CD4-positive, alpha-beta T cell treated with Interleukin-17A for 1 hour (primary cell): ENCODE measurements at places on chromosomes 2 and 18.
A peak's percentile ranks its signal among the peaks of the same experiment; 100 is the strongest.

- no peak for DNase-seq
These were observed 101.5 kb upstream of the NEDD4L start for GRCh38 chr18:57942493-57942892.

DNA sequence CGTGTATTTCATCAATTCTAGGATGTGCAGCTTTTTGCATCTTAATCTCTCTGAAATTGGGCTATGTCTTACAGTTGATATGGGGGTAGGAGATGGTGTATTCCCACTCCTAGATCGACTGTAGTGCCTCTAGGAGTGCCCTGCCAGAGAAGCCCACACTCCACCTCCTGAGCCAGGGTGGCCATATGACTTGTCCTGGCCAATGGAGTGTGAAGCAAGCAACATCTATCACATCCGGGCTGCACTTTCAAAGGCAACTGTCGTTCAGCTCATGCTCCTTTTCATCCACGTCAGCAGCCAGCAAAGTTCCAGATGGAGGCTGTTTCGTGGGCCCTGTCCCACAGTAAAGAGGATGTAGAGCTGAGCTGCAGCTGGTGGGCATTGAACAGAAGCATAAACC is 149.4 kb upstream of the SLC1A4 start:
- no peak for DNase-seq

DNA sequence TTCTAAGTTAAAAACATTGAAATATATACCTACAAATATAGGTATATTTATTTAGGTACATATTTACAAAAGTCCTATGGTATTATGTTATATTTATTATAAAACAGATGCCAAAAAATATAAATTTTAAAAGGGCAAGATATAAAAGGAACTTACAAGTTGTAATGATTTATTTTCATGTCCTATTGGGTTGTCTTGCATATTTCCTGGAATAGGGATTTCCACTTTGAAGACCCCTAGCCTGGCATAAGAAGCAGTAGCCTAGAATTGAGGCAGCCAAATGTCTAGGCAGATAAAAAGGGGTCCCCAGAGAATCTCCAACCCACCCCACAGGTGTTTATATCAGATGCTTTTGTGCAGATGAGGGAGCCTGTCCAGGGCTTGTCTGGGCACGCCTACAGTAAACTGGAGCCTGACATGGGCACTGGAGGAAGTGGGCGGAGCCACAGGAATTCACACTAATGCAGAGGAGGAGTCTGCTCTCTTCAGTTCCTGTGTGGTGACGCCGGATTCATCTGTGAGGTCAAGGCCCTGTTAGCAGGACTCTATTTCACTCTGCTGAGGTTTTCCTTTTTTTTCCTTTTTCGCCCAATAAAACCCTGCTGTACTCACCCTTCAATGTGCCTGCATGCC is 1088.9 kb upstream of the PIK3C3 start:
- DNase-seq, result no peak

GRCh38 chr2:196420143-196420542 is 219.4 kb upstream of the CCDC150 start:
- no peak for DNase-seq

- DNase-seq, result no peak
These were observed 85.7 kb downstream of the SEMA4F start for GRCh38 chr2:74739733-74740241.

- no peak for DNase-seq
These were observed 75.9 kb upstream of the CAB39 start for GRCh38 chr2:230636684-230637271.

DNA sequence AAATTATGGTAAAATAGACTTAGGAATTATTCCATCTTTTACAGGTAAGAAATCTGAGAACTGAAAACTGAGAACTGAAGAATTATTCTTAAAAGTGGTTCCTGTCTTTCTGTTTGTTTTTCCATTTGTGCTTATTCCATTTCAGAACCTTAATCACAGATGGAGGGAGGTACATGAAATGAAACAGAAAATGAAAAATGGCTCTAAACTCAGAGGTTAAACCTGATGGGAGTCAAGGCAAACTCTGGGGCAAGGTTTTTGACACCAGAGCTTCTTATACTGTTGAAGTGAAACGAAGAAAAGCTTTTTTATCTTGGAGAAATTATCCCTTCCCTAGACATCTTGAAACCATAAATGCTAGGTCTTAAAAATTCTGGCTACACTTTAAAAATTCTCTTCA is 182.1 kb downstream of the ZNF804A start:
- no peak for DNase-seq

DNA sequence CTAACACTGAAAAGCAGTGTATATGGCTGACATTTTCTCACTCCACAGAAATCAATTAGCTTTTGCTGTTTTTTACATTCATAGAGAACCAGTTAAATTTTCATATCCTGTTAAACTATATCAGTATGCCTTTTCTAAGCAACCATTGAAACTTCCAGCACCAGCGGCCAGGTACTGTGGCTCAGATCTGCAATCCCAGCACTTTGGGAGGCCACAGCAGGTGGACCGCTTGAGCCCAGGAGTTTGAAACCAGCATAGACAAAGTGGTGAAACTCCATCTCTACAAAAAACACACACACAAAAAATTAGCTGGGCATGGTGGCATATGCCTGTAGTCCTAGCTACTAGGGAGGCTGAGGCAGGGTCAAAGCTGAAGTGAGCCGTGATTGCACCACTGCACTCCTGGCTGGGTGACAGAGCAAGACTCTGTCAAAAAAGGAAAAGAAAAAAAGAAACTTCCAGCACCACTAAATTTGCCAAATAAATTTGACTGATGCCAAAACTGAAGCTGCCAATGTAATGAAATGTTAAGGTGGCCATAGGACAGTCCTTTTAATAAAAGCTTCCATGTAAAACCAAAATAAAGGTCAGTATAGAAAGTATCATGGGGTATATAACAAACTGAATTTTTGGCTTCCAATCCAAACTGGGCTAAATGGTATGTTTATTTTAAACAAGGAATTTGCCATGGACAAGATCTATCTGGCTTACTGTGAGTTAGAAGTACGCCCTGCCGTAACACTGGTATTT is 3.5 kb downstream of the SFT2D3 start:
- no peak for DNase-seq

GRCh38 chr2:174623106-174623637 is 25.6 kb upstream of the WIPF1 start:
- no peak for DNase-seq

DNA sequence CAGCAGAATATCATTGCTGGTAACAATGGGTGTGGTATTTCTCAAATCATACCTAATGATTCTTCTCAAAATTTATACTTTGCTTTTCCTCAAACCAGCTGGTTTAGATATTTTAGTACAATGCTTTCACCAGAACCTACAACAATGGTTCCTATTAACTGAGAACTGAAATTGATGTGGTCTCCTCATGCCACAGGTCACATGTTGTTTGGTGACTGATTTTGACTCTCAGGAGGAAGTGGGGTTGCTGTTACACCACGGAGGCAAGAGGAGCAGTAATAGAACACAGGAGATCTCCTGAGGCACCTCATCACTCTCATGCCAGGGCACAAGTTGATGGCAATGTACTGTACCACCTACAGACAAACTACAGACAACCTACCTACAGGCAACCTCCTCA is 3.0 kb upstream of the CEP68 start:
- peak; percentile 60 for DNase-seq

DNA sequence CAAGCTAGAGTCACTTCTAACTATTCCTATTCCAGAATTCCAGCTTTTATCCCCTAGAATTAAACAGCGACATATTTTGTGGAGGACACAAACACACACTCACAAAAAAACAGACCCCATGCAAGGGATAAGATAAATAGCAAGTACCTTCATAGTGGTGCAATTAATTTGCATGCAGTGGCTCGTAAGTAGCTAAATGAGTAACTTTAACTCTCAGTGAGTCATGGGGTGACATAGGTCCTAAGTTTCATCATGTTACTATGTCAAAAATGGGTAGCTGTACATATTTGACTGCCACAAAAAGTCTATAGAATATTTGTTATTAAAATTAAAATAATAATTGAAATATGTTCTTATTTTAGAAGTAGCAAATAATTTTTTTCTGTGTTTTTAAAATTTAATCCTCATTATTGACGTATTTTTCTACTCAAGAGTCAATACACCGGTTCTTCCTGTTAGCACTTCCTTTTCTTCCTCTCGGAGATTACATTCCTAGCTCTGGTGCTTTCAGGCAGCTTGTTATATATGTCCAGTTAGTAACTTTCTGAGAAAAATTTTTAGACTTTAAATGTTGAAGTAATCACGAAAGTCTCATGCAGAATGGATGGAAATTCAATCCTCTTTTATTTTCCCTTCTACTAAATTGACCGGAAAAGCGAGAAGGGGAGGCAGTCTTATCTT is 247.0 kb downstream of the KCNH7 start:
- DNase-seq, result no peak

DNA sequence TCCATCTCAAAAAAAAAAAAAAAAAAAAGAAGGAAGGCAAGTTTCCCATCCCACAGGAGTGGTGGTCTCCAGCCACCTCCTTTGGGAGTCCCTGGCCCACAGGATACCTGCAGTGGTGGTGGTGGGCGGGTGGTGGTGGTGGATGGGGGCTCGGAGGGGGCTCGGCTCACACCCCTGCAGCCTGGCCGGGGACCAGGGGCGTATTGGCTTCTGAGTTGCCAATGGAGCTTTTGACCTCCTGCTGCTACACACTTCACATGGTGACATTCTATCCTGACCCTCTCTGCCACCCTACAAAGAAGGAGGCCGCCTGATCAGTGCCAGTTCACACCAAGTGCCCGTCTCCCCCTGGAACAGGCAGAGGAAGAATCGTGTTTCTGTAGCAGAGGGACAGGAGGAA is 119.6 kb downstream of the NFATC1 start:
- DNase-seq, result no peak
